Skeletal muscle cell (primary cell): ENCODE measurements at places on chromosomes 12 and 14.
A peak's percentile ranks its signal among the peaks of the same experiment; 100 is the strongest.

GRCh38 chr12:121507984-121508383 is 72.8 kb downstream of the KDM2B start:
- DNase-seq = no peak

GRCh38 chr12:120447992-120448391 is 1.7 kb downstream of the GATC start:
- no peak for DNase-seq

GRCh38 chr12:29148596-29148910 is 525 bp upstream of the FAR2 start:
- no peak for DNase-seq

DNA sequence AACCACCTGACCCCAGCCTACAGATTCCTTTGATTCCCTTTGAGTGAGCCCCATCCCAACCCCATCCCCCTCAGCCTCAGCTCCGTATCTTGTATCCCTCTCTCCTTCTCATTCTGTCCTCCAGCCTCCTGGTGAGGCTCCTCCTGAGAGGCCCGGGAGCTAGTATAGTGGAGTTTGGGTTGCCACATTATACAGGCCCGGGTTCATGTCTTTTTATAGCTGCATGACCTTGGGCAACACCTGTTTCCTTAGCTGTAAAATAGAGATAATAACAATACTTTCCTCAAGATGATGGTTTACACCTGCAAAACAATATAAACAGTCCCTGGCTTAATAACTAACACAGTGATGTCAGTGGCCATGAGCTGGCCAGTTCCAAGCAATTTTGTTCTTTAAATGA is 89.8 kb downstream of the STAB2 start:
- DNase-seq = no peak

GRCh38 chr12:93361151-93361919 is 16.4 kb upstream of the NUDT4 start:
- DNase-seq = no peak

- peak; percentile 22 for DNase-seq
These were observed 2.7 kb downstream of the SDR9C7 start for GRCh38 chr12:56931474-56931978.

- DNase-seq = no peak
These were observed 1190.3 kb downstream of the GALC start for GRCh38 chr14:86802726-86803125.

- no peak for DNase-seq
These were observed 842 bp downstream of the OAS2 start for GRCh38 chr12:112979041-112979680.

DNA sequence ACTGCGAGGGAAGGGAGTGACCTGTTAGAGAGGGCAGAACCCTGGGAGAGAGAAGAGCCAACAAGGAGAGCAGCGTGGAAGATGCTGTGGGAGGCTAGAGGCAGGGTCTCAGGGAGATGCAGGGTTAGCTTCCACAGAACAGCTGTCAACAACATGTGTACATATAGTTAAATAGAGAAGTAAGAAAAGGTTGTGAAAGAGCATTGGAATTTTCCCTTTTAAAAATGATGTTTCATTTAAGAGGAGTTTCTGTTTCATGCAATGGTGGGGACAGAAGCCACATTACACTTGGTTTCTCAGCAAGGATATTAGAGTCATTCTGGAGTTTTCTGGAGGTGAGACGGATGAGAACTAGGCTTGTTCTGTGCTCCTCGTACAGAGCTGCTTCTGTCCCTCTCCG is 23.8 kb upstream of the TBC1D30 start:
- no peak for DNase-seq

DNA sequence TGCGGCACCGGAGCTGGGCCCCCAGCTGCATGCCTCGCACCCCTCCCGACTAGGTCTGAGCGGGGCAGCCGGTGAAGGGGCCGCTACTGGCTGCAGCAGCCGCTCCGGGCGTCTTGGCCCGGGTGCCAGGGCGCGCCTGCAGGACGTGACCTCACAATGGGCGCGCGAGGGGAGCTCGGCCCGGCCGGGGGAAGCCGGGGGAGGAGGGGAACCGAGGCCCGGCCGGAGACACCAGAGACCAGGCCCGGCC is 353 bp downstream of the BAG5 start:
- no peak for DNase-seq

- no peak for DNase-seq
These were observed 30.4 kb downstream of the SETD3 start for GRCh38 chr14:99450266-99450665.
